Hematopoietic multipotent progenitor cell (in vitro differentiated cells): ENCODE measurements at places on chromosomes 7 and 10.

DNA sequence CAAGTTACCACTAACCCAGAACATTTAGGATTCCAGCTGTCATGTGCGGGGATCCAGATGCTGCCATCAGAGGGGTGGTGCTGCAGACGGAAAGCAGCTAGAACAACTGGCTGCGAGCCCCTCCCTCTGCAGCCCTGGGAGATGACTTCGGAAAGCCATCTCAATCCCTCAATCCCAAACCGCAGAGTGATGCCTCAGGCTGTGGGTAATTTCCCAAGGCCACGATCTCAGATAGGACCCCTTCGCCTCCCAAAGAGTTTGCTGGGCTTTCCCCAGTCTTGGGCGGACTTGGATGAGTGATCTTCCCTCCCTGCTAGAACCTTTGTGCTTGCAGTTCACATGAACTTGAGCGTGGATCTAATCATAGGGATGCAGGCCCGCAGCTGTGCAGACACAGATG is 71.3 kb upstream of the EN2 start:
- DNase-seq = no peak

DNA sequence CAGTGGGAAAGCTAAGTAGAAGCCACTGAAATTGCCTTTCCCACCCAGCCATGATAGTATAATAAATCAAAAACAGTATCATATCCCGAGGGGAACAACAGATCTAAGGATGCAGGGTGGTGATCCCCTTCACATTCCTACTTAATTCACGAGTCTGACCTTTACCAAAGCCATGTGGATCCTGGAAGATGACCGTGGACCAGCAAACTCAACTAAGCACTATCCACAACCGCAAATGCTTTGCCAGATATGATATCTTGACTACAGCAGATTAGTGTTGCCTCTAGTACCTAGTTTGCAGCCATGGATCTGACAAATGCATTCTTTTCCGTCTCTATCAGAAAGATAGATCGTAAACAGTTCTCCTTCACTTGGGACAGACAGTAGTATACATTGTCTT is 67.3 kb upstream of the IL6 start:
- DNase-seq = no peak

- DNase-seq = no peak
These were observed 82.5 kb upstream of the TBX20 start for GRCh38 chr7:35336444-35336843.

GRCh38 chr10:62772186-62772974 is 32.1 kb upstream of the ADO start:
- DNase-seq = no peak

DNA sequence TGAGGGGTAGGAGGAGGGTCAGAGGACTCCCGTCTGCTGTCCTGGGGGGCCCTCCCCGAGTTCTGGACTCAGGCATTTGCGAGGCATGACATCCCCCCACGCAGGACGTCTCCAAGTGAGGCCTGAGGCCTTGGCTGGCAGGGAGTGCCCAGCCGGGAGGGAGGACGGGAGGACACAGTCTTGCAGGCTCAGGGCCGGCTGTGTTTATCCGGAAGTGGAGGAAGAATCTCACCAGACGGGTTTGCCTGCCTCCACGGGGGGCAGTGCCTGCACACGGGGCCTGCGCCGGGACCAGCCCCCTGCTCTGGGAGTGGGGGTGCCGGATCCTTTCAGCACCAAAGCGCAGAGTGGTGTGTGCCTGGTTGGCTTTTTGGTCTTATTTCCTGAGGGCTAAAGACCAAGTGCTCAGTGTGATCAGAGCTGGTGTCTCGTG is 10.9 kb downstream of the PWWP2B start:
- DNase-seq = no peak

DNA sequence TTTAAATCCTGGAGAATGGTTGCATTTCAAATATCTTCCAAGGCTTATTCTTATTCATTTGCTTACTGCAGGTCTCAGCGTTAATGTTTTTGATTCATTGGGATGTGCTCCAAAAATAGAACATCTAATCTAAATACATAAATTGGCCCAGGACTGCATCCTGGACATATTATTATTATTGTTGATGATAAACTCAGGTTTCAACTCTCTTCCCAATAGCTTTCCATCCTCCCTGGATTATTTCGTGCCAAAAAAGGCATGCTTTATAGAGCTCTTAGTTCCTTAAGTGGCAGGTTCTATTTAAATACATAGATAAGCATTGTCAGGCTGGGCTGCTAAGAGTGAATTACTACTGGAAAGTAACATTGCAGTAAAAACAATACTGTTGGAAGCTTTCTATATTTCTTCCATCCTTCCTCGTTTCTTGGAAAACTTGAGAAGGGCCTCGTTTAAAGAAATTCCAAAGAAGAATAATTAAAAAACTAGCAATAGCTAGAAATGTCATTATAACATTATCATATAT is 14.7 kb upstream of the PRKAR2B start:
- no peak for DNase-seq

DNA sequence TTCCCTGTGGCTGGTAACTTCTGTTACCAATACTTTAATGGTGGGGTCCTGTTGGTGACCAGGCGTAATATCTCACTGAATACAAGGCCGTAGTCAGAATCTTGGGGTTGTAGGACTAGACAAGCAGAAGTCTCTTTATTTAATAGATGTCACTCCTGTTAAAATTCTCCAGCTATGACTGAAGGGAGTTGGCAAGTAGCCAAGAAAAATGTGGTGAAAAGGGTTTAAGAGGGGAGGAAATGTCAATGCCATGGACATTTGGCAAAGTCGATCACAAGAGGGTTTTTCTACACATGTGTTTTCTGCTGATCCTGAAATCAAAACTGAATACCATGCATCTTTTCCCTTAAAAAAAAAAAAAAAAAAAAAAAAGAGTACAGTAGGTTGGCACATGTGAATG is 533.5 kb downstream of the AUTS2 start:
- no peak for DNase-seq

DNA sequence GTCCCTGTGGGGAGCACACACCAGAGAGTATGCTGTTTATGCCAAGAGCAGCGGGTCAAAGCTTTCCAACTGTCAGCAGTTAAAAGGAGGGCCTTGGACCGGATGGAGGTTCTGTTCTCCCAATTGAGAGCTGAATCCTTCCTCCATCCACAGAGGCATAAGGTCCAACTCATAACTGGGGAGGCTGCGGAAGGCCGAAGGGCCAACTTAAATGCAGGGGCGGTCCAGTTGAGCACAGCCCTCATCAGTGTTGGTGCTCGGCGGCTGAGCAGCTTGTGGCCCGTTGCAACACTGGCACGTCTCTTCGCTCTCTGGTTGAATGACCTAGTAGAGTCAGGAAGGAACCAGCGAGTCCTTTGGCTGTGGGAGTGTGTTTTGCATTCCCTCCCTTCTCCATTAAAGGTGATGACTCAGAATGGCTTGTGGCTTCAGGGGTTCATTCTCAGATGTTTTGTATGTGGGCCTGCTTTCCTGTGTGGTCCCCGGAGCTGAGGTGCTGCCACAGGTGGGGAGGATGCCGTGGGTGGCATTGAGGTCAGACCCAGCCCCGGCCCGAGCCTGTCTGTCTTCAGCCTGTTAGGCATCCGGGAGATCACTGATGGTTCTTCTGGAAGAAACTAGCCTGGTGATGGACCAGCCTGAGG is 44.8 kb upstream of the DMBT1 start:
- peak; percentile 19 for DNase-seq

GRCh38 chr7:24018331-24018730 is 265.7 kb upstream of the NPY start:
- DNase-seq = no peak

DNA sequence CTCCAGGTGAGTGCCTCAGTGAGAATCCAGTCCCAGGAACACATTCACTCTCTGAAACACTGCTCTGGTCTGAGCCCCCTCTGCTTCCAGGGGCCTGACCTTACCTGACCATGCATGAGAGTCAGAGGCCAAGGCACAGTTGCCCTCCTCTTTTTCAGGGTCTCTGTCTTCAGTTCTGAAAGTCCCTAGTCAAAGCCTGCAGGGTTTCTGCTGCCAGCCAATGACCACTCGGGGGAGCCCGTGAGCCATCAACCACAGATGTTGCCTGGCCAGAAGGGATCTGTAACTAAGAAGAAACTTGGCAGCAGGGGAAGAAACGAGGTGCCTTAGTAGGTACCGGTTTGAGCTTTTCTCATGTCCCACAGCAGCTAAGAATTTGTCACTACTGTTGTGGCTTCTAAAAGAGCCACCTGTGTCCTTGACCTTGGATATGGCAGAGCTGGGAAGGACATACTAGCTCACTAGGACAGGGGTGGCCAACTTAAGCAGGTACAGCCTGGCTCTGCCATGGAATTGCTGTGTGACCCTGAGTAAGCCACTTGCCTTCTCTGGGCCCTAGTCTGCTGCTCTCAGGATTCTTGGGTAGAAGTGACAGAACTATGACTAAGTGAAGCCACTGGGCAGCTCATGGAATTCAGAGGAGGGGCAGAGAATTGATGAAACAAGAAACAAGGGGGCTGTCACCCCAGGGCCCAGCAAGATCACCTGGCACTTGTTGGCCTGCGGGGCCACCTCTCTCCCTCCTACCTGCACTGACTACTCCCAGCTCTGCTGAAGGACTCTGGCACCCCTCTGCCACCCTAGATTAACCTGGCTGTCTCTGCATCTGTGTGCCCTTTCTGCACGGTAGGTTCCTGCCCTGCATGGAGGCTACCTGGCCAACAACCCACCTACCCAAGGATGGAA is 83.8 kb upstream of the GPR26 start:
- peak; percentile 86 for DNase-seq
